ENCODE measurements at places on chromosomes 2 and 18.
A peak's percentile ranks its signal among the peaks of the same experiment; 100 is the strongest.

GRCh38 chr2:28901202-28901601, 6.7 kb downstream of the WDR43 start:
- DNase-seq = peak; percentile 18

DNA sequence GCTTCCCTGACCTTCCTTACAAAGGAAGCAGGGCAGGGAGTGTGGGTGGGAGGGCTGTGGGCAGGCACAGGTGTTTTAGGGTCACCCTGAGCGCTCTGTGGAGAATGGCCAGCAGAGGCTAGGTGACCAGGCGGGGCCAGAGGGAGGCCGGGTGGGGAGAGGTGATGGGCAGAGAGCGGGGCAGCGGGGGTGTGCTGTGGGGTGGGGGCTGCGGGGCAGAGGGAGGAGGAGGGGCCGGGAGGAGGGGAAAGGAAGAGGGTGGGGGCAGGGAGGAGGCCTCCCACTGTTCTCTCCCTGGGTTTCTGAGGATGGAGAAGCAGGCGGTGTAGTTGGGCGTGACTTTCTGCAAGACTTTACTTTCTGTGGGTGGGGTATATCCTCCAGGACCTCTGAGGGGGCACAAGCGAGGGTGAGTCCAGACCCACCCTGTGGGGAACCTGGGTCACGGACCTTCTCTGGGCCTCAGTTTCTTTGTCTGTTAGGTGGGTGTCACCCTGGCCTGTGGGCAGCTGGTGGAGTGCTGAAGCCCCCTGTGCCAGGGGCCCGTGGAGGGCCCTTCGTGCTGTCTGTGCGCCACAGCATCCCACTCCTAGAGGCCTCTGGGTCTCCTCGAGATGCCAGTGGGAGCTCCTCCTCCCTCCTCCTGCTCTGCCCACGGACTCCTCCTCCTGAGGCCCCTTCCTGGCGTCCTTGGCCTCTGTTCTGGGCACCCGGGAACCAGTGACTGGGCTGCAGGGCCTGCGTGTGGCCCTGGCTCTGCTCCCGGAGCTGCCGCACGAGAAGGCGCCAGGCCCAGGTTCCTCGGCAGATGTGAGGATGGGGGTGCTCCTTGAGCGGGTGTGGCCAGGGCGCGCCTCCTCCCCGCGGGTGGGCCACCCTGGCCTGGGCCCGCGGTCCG, 6.3 kb upstream of the NEU4 start:
- no peak for DNase-seq

DNA sequence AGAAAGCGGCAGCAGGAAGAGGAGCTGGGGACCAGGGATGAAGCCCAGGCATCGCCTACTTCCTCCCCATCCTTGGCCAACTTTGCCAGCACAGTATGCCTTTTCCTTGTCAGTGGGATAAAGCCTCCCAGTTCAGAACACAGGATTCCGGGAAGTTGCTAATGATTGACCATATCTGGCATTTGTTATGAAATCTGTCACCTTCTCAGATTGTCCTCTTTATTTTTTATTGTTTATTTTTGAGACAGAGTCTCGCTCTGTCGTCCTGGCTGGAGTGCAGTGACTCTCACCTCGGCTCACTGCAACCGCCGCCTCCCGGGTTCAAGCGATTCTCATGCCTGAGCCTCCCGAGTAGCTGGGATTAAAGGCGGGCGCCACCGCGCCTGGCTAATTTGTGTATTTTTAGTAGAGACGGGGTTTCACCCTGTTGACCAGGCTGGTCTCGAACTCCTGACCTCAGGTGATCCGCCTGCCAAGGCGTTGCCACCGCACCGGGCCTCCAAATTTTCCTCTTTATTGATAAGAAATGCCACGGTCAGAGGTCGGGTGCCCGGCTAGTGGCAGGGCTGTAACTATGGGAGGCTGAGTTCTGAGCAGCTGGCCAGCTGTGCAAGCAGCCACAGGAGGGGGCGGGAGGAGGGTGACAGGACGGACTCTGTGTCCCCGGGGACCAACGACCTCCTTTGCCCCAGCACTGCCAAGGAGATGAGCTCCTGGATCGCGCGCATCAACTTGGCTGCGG, 24.4 kb downstream of the PSD4 start:
- no peak for DNase-seq

DNA sequence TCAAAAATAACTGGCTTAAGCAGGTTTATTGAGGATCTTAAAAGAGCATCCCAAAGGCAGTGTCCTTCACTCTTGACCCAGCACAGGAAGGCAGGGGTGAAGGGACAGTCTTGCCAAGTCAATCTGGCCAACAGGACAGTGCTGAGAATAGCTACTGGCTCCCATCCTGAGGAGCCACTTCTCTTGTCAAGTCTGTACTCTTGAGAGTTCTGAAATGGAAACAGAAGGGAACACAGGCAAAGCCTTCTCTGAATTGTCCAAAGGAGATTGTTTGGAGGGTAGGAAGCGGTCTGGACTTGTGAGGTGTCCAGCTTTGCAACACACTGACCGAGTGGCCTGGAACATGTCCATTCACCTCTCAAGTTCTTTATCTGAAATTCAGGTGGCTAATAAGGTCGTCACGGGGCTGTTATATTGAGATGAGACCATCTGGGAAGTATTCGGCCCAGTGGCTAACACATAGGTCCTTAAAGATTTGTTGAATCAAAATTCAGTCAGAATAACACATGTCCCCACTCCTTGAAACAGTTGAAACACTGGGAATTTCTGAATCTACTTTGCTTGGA, 99.5 kb upstream of the FHL2 start:
- no peak for DNase-seq

DNA sequence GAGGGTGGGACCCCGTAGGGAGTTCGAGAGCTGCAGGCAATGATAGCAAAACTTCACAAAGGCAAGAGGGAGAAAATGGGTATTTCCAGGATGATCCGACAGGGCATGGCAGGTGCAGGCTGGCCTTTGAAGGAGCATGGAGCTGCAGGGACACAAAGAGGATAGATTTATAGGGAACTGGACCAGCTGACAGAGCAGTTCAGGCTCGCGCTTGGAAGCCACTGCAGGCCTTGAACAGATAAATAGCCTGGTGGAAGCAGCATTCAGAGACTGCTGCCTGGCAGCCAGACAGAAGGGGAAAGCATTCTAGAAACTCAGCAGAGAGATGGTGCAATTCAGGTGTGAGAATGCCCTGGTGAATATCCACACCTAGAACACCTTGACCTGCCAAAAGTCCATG, 29.3 kb upstream of the CREG2 start:
- no peak for DNase-seq

- no peak for DNase-seq
Measured at GRCh38 chr2:19733951-19734425, 167.8 kb downstream of the TTC32 start.

- DNase-seq = no peak
Measured at GRCh38 chr2:177541258-177541991, 148.9 kb downstream of the AGPS start.

DNA sequence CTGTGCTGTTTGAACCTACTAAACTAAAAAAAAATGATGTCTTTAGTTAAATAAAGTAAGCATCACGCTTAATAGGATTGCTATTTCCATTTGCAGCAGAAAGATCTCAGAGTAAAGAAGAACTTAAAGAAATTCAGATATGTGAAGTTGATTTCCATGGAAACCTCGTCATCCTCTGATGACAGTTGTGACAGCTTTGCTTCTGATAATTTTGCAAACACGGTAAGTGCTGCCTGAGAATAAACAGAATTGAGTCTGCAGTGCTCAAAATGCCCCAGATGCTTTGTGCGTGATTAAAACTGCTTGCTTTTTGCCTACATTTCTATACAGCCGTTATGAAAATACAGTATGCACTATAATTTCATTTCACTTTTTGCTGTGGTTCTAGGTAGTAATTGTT, 3.9 kb downstream of the CDCA7 start:
- no peak for DNase-seq

DNA sequence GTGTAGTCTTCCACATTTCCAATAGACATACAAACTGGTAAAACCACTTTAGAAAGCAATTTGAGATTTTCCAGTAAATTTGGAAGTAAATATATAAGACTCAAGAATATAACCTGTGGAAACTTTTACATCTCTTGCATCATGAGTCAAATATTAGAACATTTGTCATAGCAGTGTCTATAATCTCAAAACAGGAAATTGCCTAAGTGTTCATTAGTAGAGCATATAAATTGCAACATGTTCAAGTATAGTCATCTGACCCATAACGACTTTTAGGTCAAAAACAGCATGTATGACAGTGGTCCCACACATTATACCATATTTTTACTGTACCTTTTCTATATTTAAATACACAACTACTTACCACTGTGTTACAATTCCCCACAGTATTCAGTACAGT, 555.9 kb upstream of the VRK2 start:
- DNase-seq = peak; percentile 80

DNA sequence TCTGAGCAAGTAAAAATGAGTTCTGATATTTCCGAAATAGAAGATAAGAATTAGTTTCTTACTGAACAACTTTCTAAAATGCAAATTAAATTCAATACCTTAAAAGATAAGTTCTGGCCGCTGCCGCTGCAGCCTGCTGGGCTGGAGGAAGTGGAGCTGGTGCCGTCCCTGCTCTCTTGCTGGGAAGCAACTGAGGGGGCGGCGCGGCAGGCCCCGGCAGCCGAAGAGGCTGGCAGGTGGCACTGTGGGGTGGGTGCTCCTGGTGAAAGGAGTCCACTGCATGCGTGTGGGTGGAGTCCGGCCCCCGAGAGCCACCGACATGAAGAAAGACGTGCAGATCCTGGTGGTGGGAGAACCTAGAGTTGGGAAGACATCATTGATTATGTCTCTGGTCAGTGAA, 89.5 kb upstream of the ZNF519 start:
- no peak for DNase-seq

DNA sequence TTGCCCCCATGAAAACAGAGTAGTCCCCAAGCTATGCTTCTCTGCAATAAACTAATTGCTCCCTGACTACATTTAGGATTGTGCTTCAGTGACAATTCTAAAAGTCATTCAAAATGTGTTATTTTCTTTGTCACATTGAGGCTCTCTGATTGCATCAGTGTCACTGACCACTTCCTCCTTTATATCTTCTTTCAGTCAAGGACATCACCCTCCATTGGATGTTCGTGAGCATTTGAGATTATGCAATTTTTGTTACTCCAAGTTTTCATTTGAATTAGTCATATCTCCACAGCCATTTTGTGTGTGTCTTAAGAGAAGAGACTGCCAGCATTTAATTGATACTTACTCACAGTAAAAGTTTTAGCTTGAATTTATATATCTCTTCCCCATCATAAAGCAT, 780.8 kb upstream of the GCFC2 start:
- DNase-seq = peak; percentile 27

- no peak for DNase-seq
Measured at GRCh38 chr18:23890589-23890988, 124.0 kb upstream of the TTC39C start.

DNA sequence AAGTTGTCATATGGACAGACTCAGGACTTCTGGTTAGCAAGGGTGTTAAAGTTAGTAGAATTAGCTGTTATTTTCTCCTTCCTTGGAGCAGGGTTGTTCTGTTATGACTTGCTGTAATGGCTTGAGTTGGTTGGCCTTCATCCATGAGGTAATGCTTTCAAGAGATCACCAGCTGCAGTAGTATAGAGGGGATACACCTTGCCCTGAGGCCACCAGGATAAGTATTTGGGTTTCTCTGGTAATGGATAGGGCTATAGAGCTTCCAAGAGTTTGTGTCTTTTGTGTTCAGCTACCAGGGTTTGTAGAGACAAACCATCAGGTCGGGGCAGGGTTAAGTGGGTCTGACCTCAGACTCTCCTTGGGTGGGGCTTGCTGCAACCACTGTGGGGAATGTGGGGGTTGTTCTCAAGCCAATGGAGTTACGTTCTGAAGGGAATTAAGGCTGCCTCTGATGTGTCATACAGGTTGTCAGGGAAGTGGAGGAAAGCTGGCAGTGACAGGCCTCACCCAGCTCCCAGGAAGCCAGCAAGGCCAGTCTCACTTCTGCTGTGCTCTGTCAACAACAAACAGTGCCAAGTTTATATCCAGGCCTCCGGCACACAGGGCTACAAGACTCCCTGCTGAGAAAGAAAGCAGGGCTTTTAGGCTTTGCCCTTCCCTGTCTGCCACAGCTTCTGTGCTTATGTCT, 356.6 kb downstream of the SPAG16 start:
- DNase-seq = no peak

DNA sequence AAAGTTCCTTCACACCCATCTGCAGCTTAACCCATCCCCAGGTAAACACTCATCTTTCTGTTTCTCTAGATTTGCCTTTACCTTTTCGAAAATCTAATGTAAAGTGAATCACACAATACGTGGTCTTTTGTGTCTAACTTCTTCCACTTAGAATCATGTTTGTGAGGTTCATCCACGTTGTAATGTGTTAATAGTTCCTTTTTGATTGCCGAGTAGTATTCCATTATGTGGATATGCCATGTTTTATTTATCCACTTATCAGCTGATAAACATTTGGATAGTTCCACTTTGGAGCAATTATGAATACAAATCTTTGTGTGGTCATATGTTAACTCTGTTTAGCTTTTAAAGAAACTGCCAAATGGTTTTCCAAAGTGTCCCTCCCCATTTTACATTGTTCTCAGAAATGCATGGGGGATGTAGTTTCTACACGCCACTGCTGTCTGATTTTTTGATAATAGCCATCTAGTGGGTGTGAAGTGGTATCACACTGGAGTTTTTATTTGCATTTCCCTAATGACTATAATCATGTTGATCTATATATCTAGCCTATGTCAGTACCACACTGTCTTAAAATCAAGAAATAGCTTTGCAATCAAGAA, 22.3 kb downstream of the PECR start:
- peak; percentile 14 for DNase-seq

DNA sequence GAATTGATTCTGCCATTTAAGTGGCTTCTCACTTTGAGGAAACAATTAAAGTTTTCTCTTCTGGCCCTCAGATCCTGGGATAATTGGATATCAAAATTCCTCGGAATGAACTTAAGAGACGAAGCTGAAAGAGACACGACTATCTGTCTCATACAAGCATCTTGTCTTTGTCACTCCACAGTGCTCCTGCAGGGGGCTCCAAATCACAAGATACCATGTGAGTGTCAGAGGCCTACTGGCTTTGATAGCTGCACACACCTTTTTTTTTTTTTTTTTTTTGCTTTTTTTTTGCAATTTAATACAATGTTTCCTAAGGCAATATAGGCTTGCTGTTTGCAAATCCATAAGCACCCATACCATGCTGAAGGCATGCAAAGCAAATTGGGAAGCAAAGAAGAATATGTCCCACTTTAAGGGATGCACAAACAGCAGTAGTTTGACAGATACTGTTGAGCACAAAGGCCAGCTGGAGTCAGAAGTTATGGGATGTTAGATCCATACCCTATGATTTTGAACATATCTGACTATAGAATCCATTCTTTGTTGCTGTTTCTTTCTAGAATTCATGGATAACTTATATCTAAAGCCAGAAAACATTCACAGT, 109.0 kb upstream of the CBLN2 start:
- peak; percentile 16 for DNase-seq

- no peak for DNase-seq
Measured at GRCh38 chr18:33440060-33441043, at the start of gene CCDC178. TSS of gene CCDC178 (minus strand) at chr18:33440721. CDS start at chr18:33412088, 28,633 bp downstream.

DNA sequence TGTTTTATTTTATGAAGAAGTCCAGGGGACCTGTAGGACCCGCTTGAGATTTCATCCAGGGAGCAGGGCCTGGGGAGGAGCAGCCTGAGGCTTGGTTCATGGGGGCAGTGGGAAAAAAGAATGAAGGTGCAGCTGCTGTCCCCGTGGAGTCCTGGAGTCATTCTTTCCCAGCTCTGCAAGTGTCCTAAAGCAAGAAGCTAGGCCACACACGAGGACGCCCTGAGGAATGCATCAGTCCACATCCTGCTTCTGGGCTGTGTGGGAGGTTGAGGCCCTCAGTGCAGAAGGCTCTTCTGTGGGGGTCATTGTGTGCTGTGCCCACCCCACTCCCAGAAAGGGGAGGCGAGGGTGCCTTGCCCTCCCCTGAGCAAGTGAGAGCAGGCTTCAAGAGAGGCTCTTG, 179.9 kb upstream of the HS6ST1 start:
- DNase-seq = no peak
